Neural progenitor cell (in vitro differentiated cells): ENCODE measurements at places on chromosomes 12 and 14.

GRCh38 chr14:92398888-92399636 is 76.1 kb downstream of the SLC24A4 start:
- peaks cover 15% of the 10 kb centered on the region for H3K4me1 ChIP-seq
- H3K27ac ChIP-seq: no peak overlapping the region
- peak; percentile 26 for DNase-seq
- no peaks in the 10 kb centered on the region for H3K36me3 ChIP-seq

GRCh38 chr12:19186722-19187661 is 57.5 kb downstream of the PLEKHA5 start:
- H3K4me3 ChIP-seq: no peak overlapping the region
- H3K36me3 ChIP-seq: no peaks in the 10 kb centered on the region
- no peaks in the 10 kb centered on the region for H3K27me3 ChIP-seq

DNA sequence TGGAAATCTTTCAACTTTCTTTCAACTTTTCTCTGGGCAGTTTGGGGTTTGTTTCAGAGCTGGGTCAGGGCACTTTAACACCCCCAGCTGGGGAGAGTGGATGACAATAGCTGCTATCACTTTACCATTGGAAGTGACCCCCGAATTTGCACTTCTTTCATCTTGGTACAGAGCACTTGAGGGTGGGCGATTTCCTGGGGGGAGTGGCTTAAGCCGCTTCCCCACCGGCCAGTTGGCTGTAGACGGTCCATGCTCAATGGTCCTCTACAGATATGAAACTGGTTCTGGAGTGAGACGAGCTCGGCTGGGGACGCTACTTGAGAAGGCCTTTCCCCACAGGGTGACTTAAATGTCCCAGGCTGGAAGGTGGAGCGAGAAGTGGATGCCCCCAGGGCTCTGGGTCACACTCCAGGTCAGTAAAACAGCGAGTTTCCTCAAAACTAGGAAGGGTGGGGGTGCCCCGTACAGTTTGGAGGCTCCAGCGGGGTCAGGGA is at the start of gene VRTN:
Gene VRTN, plus strand, starts transcription at position 231 of the 494 bp plus-strand sequence. CDS start 8,313 bp downstream, outside the sequence.
- DNase-seq: no peak
- no peaks in the 10 kb centered on the region for H3K27me3 ChIP-seq
- no peaks in the 10 kb centered on the region for H3K36me3 ChIP-seq
- peak within 1 kb of the TSS; percentile 22 for H3K27ac ChIP-seq
- H3K4me3 ChIP-seq: peak within 1 kb of the TSS; percentile 43

DNA sequence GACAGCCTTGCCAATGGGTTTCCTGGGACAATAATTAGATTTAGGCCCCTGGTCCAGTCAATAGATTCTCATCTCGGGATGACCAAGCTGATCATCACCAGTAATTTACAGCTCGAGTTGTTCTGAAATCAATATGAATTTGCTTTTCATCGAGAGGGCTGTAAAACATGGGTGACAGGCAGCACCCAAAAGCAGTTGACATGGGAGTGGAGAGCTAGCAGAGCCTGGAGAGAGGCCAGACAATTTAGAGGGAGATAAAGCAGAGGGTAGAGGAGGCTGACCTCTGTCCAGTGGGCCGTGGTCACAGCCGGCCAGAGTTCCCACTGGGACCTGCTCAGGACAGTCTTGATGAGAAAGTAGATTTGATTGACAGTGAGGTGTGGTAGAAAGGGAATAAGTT is 157.3 kb downstream of the ASCL4 start:
- H3K4me1 ChIP-seq: no peaks in the 10 kb centered on the region
- no peaks in the 10 kb centered on the region for H3K36me3 ChIP-seq
- no peak overlapping the region for H3K27ac ChIP-seq
- peaks cover 71% of the 10 kb centered on the region for H3K27me3 ChIP-seq

DNA sequence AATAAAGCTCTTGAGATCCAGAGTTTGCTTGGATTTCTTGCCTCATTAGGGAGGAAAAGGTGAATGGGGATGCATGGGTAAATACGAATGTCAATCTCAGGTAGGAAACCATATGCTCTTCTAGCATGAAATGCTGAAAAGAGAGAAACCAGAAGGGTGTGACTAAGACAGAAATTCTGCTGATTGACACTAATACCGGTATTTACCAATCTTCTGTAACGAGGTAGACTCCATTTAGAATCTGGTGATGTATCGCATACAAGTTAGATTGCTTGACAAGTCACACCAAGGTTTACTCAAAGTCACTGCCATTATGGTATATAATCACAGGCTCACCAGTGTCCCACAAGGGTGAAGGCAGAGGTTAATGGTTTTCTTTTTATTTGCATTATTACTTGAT is 337.9 kb downstream of the NRXN3 start:
- H3K4me1 ChIP-seq: peaks cover 11% of the 10 kb centered on the region
- no peak overlapping the region for H3K4me3 ChIP-seq
- H3K36me3 ChIP-seq: no peaks in the 10 kb centered on the region

GRCh38 chr12:79058342-79058741 is 193.8 kb downstream of the SYT1 start:
- no peak overlapping the region for H3K4me3 ChIP-seq
- no peak for DNase-seq
- no peak overlapping the region for H3K27ac ChIP-seq
- H3K27me3 ChIP-seq: no peaks in the 10 kb centered on the region
- no peaks in the 10 kb centered on the region for H3K36me3 ChIP-seq

GRCh38 chr12:124916374-124917134 is 2.1 kb upstream of the UBC start:
- peak overlapping the region; percentile 69 for H3K27ac ChIP-seq
- DNase-seq: peak; percentile 52

- DNase-seq: peak; percentile 30
- H3K27ac ChIP-seq: no peak overlapping the region
- no peaks in the 10 kb centered on the region for H3K36me3 ChIP-seq
Observed at GRCh38 chr14:78627114-78627513, 456.9 kb downstream of the NRXN3 start.

GRCh38 chr12:125129591-125130255 is 64.5 kb downstream of the AACS start:
- no peak overlapping the region for H3K4me3 ChIP-seq
- no peaks in the 10 kb centered on the region for H3K4me1 ChIP-seq
- H3K27me3 ChIP-seq: no peaks in the 10 kb centered on the region
- H3K27ac ChIP-seq: no peak overlapping the region

GRCh38 chr12:3142386-3142785 is 65.2 kb downstream of the TSPAN9 start:
- DNase-seq: no peak
- no peaks in the 10 kb centered on the region for H3K27me3 ChIP-seq
- H3K36me3 ChIP-seq: no peaks in the 10 kb centered on the region
- H3K27ac ChIP-seq: no peak overlapping the region
- H3K4me3 ChIP-seq: no peak overlapping the region
- H3K4me1 ChIP-seq: peaks cover 21% of the 10 kb centered on the region

GRCh38 chr12:95417372-95417771 is 56.6 kb upstream of the METAP2 start:
- no peaks in the 10 kb centered on the region for H3K4me1 ChIP-seq
- no peak overlapping the region for H3K27ac ChIP-seq
- no peak for DNase-seq
- peaks cover 6% of the 10 kb centered on the region for H3K27me3 ChIP-seq
- H3K4me3 ChIP-seq: no peak overlapping the region
- H3K36me3 ChIP-seq: no peaks in the 10 kb centered on the region
